Testis (tissue), 5 donors: ENCODE measurements at places on chromosomes 7 and 10. TPM values are rescaled to one million over a fixed set of nuclear protein-coding genes. Genes with fewer than 3 reads are reported as not detected.

DNA sequence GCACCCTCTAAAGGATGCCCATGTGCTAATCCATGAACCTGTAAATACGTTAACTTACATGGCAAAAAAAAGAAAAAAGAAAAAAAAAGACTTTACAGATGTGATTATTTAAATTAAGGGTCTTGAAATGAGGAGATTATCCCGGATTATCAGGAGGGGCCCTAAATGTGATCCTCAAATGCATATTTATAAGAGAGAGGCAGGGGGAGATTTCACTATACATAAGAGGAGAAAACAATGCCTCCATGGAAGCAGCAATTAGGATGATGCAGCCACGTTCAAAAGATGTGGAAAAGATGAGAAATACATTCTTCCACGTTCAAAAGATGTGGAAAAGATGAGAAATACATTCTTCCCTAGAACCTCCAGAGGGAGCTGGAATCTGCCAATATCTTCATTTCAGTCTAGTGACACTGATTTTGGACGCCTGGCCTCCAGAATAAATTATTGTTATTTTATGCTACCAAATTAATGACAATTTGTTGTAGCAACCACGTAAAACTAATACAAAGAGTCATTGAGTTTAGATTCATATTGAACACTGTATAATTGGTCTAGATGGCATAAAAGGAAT lies 328.4 kb upstream of the GNAI1 start:
- no peaks in the 10 kb centered on the region for H3K36me3 ChIP-seq
- no peak for DNase-seq
- H3K4me1 ChIP-seq: no peaks in the 10 kb centered on the region
- no peak overlapping the region for H3K27ac ChIP-seq
- no peaks in the 10 kb centered on the region for H3K27me3 ChIP-seq

GRCh38 chr7:29285444-29285793 lies 90.8 kb downstream of the CHN2 start:
- H3K27me3 ChIP-seq: no peaks in the 10 kb centered on the region

GRCh38 chr7:8125680-8126444 lies 136.1 kb downstream of the ICA1 start:
- DNase-seq: no peak
- no peak overlapping the region for H3K27ac ChIP-seq
- no peaks in the 10 kb centered on the region for H3K36me3 ChIP-seq
- no peak overlapping the region for H3K4me3 ChIP-seq

DNA sequence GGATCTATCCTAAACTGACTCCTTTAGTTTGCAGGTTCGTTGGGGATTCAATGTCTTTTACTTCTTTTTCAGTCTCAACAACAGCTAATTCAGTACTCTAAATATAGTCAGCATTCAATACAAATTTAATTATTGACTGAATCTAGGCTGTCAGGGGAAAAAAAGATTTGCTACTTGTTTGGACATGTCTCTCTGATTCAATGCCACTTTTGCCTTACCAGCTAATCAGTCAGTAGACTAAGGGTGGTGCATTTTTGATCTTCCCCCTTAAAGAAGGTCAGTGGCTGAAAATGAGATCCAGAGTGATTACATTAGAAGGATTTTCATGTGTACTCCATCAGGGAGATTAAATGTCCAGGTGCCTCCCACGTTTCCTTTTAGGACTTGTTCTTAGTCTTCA lies 145.1 kb downstream of the C1GALT1 start:
- no peak for DNase-seq
- H3K4me3 ChIP-seq: no peak overlapping the region
- no peaks in the 10 kb centered on the region for H3K27me3 ChIP-seq

DNA sequence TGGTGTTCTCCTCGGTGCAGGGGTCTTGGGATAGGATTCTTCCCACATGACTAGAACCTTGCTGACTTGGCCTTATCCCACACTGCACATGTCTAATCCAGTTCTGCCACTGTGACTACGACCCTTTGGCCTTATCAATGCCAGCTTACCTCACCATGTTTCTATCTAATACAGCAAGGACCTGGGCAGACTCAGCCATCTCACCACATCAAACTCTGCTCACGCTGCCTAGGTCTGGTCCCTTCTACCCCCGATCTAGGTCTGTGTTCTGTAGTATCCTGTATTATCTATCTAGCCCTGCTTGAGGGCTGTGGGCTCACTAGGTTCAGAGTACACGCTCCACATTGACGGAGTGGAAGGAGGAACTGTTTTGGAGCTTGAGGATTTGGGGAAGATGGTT lies 282.4 kb downstream of the HPSE2 start:
- H3K27ac ChIP-seq: no peak overlapping the region
- H3K27me3 ChIP-seq: no peaks in the 10 kb centered on the region
- no peaks in the 10 kb centered on the region for H3K36me3 ChIP-seq

- H3K27ac ChIP-seq: no peak overlapping the region
- no peak overlapping the region for H3K4me3 ChIP-seq
- DNase-seq: no peak
- no peaks in the 10 kb centered on the region for H3K36me3 ChIP-seq
Measured at GRCh38 chr7:101845974-101846373, 28.5 kb downstream of the CUX1 start.

VIPR2 gene
- 5.3 TPM for total RNA-seq

DNA sequence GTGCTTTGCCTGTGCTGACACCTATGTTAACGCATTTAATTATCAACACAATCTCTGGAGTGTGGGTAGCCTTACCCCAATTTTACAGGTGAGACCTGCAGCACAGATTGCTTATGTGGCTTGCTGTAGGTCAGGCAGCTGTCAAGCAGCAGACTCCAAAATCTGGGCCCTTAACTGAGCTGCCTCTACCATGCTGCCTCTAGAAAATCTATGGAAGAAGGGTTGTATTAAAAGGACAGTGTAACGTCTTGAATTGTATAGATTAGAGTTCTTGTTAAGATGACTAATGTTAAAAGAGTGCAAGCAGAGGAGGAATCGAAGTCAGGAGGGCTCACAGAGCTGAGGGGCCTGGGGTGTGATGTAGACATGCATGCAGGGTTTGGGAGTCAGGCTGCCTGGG lies 1.2 kb upstream of the PON3 start:
- H3K27ac ChIP-seq: no peak overlapping the region
- H3K36me3 ChIP-seq: no peaks in the 10 kb centered on the region
- no peaks in the 10 kb centered on the region for H3K27me3 ChIP-seq

CCDC172 gene
- total RNA-seq: 31.4 TPM

DNA sequence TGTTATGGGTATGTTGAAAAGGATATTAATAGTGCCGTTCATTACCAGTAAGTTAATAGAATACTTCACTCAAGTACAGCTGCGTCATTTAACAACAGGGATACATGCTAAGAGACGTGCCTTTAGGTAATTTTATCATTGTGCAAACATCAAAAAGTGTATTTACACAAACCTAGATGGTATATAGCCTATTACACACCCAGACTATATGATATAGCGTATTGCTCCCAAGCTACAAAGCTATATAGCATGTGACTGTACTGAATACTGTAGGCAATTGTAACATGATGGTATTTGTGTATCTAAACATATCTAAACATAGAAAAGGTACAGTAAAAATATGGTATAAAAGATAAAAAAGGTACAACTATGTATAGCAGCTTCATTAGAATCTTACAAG lies 11.1 kb upstream of the PRKG1 start:
- DNase-seq: no peak
- no peaks in the 10 kb centered on the region for H3K27me3 ChIP-seq
- H3K4me1 ChIP-seq: no peaks in the 10 kb centered on the region
- H3K4me3 ChIP-seq: no peak overlapping the region
- H3K36me3 ChIP-seq: no peaks in the 10 kb centered on the region
- no peak overlapping the region for H3K27ac ChIP-seq

- H3K4me3 ChIP-seq: no peak overlapping the region
- H3K4me1 ChIP-seq: no peaks in the 10 kb centered on the region
- no peak for DNase-seq
- no peak overlapping the region for H3K27ac ChIP-seq
Measured at GRCh38 chr10:88194041-88194887, 330.8 kb downstream of the PTEN start.

IGF2BP3 gene
- total RNA-seq: 36.0 TPM

DNA sequence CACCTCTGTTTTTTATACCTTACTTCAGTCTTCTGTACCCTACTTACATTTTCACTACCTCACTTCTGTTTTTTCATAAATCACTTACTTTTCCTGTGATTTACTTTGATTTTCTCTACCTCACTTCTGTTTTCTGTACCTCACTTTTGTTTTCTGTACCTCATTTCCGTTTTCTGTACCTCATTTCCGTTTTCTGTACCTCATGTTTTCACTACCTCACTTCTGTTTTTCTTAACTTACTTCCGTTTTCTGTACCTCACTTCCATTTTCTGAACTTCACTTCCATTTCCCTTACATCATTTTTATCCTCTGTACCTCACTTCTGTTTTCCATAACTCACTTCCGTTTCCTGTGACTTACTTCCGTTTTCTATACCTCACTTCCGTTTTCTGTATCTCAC lies 492.0 kb upstream of the AKR1E2 start:
- DNase-seq: no peak
- H3K36me3 ChIP-seq: no peaks in the 10 kb centered on the region
- H3K4me1 ChIP-seq: no peaks in the 10 kb centered on the region
- H3K27ac ChIP-seq: no peak overlapping the region
- H3K27me3 ChIP-seq: no peaks in the 10 kb centered on the region

DNA sequence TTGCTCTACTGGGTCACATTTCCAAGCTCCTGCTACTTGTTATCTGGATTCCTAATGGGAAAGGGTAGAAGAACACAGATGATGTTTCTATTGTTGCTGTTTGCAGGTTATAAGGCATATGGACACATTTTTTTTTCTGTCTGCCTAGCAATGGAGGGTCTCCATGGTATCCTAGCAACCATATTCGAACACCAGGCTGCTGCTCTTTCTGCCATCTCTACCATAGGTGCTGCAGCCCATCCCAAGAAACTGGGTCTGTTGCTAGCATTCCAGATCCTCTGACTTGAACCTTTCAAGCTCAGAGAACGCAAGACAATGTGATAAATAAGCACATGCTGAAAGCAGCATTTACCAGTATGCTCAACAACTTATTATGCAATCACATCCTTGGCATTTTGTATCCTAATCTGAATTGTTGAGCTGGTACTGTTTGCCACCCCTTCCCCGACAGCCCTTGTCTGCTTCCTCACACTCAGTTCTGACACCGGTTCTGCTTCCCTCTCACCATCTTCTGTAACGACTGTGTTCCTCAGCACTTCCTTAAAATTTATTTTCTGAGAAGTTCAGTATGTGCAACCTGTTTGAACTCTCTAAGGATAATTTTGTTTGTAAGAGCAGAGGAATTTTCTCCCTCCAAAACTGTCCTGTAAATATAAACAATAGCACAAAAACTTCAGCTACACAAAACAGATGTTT lies 6.2 kb downstream of the PRKG1 start:
- H3K27me3 ChIP-seq: no peaks in the 10 kb centered on the region
- no peak for DNase-seq
- H3K27ac ChIP-seq: peak overlapping the region; percentile 28
- H3K36me3 ChIP-seq: no peaks in the 10 kb centered on the region

- H3K36me3 ChIP-seq: no peaks in the 10 kb centered on the region
- no peak overlapping the region for H3K27ac ChIP-seq
- DNase-seq: no peak
- no peaks in the 10 kb centered on the region for H3K4me1 ChIP-seq
Measured at GRCh38 chr7:151905353-151905752, 28.4 kb upstream of the PRKAG2 start.

GRCh38 chr7:47833211-47833610 lies 115.1 kb downstream of the PKD1L1 start:
- H3K27me3 ChIP-seq: no peaks in the 10 kb centered on the region
- H3K4me1 ChIP-seq: no peaks in the 10 kb centered on the region
- H3K36me3 ChIP-seq: no peaks in the 10 kb centered on the region
- DNase-seq: no peak
- H3K4me3 ChIP-seq: no peak overlapping the region

PRKG1 gene
- total RNA-seq: 12.5 TPM

DNA sequence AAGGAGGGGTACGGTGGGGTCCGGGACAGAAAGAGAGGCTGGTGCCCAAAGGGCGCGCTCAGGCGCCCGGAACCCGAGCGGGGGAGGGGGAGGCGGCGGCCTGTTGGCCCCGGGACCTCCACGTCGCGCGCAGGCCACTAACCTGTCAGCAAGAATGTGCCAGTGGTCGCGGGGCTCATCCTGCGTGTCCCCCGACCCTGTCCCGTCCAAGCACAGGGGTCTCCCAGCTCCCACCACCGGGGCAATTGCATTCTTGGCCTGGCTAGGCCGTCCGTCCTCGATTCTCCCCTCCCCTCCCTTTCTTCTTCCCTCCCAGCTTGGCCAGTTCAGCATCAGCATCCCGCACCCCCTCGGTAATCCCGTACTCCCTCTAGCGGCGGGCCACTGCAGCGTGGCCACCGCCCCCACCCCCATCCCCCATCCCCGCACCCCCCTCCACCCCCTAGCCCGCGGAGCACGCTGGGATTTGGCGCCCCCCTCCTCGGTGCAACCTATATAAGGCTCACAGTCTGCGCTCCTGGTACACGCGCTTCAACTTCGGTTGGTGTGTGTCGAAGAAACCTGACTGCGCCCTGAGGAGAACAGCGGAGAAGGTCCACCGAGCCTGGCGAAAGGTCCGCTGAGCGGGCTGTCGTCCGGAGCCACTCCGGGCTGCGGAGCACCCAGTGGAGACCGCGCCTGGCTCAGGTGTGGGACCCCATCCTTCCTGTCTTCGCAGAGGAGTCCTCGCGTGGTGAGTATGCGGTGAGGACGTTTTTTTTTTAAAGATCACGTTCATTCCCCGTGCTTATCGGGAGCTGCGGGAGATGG lies at the start of gene SGCE:
Gene SGCE (minus strand): TSS at position 286 of the 810 bp plus-strand sequence. CDS start 35 bp downstream, at position 251.
- H3K27me3 ChIP-seq: no peaks in the 10 kb centered on the region
- H3K27ac ChIP-seq: peak within 1 kb of the TSS; percentile 79
- H3K36me3 ChIP-seq: no peaks in the 10 kb centered on the region
- no peaks in the 10 kb centered on the region for H3K4me1 ChIP-seq
- peak within 1 kb of the TSS; percentile 79 for H3K4me3 ChIP-seq
- DNase-seq: peak; percentile 86

DNA sequence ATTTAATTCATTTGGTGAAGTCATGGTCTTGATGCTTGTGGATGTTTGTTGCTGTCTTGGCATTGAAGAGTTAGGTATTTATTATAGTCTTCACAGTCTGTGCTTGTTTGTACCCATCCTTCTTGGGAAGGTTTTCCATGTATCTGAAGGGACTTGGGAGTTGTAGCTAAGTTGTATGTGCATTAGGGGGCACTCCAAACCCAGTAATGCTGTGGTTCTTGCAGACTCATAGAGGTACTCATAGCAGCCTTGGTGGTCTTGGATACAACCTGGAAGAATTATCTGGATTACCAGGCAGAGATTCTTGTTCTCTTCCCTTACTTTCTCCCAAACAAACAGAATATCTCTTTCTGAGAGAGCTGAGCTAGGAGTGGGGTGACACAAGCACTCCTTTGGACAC lies 93.2 kb downstream of the ADCYAP1R1 start:
- DNase-seq: no peak
- H3K27ac ChIP-seq: no peak overlapping the region
- no peaks in the 10 kb centered on the region for H3K36me3 ChIP-seq
- no peaks in the 10 kb centered on the region for H3K4me1 ChIP-seq
- H3K27me3 ChIP-seq: no peaks in the 10 kb centered on the region

PIK3AP1 gene
- 6.6 TPM for total RNA-seq

FAM180A gene
- 2.1 TPM for total RNA-seq

NYAP1 gene
- total RNA-seq: 24.7 TPM

- H3K4me1 ChIP-seq: peaks cover 28% of the 10 kb centered on the region
- H3K4me3 ChIP-seq: no peak overlapping the region
- DNase-seq: peak; percentile 68
- H3K27ac ChIP-seq: no peak overlapping the region
Measured at GRCh38 chr7:5591278-5591874, 167.7 kb upstream of the TNRC18 start.
